Activated CD4-positive, alpha-beta T cell treated with anti-CD3 and anti-CD28 coated beads for 4 hours (primary cell): ENCODE measurements at places on chromosomes 1 and 21.

GRCh38 chr1:228837032-228837431 lies 101.8 kb downstream of the RHOU start:
- DNase-seq, result no peak

- DNase-seq, result no peak
Measured at GRCh38 chr1:228488125-228488817, 1.1 kb downstream of the RNF187 start.

DNA sequence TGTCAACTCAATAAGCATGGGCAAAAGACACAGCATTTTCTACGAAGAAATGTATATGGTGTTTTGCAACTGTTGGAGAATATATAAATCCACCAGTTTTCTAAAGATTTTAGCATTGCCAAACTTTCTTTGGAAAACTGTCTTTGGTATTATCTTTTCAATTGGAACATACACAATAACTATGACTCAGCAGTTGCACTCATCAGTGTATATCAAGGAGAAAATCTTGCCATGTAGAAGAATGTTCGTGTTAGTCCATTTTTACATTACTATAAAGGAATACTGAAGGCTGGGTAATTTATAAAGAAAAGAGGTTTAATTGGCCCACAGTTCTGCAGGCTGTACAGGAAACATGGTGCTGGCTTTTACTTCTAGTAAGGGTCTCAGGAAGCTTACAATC lies 41.1 kb downstream of the PRKAA2 start:
- DNase-seq, result no peak

DNA sequence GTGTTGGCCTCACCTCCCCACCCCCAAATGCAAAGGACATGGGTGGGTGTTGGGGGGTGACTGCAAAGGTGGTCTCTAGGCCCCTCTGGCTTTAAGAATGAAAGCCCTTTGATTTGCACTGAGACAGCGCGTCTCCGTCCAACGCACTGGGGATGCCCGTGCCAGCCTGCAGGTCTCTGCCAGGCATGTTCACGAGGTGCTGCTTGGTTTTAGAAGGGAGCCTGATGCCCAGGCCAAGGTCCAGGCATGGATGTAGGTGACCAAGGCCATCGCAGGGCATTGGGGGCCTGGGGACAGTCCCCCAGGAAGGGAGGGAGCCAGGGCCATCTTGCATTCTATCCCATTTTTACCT lies 363.6 kb upstream of the VAMP3 start:
- no peak for DNase-seq

DNA sequence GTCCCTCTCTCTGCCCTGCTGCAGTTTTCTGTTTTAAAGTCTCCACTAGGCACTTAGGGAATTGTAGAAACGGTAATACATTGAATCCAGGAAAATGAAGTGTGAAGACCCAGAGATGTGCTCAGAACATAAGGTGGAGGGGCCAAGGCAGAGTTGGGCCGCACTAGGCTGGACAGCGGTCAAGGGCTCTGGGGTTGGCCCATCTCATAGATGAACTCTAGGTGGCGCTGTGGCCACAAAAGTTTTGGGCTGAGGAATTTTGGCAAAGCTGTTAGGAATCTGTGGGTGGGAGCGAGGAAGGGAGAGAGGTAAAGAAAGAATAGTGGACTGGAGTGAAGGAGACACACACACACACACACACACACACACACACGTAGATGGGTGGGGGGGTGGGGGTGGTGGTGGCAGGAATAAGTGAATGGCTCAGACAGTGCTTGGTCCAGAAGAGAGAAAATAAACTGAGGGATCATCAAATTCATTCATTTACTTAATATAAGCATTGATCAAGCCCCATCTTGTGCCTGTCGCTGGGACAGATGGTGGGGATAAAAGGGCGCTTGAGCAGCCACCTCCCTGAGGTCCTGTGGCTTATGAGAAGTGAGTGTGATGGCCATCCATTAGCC lies 258.5 kb downstream of the TRABD2B start:
- no peak for DNase-seq

GRCh38 chr1:107272321-107272720 lies 131.5 kb downstream of the NTNG1 start:
- DNase-seq, result no peak
